ENCODE measurements at places on chromosomes 16 and 17.

- no peak for DNase-seq
Measured at GRCh38 chr16:2482249-2482648, 7.3 kb downstream of the TBC1D24 start.

DNA sequence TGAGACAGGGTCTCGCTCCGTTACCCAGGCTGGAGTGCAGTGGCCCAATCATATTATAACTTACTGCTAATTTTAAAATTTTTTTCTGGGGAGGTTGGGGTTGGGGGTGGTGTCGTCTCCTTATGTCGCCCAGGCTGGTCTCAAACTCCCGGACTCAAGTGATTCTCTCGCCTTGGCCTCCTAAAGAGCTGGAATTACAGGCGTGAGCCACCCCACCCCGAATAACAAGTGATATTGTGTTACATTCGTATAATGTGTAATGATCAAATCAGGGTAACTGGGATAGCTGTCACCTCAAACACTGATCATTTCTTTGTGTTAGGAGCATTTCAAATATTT is 16.2 kb upstream of the KPNA2 start:
- no peak for DNase-seq

DNA sequence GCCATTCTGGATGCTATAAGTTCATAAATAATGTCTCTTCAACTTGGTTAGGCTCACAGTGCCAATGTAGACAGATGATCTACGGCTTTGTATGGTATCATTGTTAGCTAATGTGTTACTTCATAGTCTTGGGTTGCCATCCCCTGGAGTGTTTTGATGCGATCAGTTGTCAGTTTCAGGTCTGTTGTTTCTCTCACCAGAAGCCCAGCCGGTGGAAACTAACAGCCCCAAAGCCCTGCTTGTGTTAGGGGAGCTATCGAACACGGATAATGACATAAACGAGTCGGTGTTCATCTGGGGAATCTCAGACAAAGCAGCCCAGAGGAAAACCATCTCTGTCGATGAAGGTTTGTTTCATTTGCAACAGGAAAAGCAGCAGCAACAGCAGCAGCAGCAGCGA is 107.4 kb upstream of the ANKFN1 start:
- DNase-seq = no peak

DNA sequence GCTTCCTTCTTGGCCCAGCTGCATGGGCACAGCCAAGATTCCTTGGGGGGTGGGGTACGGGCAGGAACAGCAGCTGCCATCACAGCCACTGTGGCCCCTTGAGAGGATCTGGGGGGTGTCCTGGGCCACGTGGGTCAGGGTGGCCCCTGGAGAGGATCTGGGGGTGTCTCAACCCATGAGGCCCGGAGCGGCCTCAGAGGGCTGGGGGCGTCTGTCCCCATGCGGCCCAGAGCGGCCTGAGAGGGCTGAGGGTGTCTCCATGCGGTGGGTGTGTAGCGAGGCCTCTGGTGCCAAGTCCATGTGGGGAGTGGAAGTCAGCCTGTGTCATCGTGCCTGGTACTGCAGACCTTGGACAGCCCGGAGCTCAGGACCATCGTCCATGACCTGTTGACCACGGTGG is 13.7 kb downstream of the TSC2 start:
- DNase-seq = no peak

DNA sequence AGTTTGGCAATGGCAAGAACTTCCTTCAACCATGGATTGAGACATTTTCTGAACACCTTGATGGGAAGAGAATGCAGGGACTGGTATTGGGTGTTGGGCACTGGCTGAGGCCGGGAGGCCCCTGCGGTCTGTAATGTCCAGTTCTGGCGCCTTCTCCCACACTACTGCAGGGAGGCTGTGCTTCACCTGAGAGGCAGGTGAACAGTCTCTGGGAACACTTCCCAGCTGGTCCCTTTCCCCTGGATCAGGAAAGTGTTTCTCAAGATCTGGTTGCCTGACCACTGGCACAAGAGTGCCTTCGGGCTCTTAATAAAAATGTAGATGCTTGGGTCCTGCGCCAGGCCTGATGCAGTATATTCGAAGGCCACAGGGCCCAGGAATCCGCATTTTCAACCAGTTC is 28.5 kb upstream of the NAT9 start:
- no peak for DNase-seq

GRCh38 chr17:17361867-17362539 is 58.8 kb downstream of the NT5M start:
- DNase-seq = no peak

DNA sequence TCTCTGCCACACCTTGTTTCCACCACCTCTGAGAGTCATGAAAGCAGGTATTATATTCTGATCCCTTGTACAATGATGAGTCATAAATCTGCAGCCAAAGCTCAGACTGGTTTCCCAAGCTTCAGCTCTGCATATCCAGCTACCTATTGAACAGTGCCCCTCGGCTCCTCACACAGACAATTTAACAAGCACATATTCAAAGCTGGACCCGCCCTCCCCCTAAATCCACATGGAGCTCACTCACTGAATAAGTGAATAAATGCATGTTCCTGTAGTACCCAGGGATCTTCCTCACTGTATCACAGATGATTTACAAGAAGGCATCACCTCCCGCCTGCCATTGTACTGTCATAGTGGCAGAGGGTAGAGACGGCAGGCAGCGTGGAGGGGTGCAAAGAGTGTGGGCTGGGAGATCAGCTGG is 516.4 kb downstream of the GRIN2A start:
- no peak for DNase-seq

- DNase-seq = no peak
Measured at GRCh38 chr17:74659889-74660288, 36.4 kb upstream of the CD300E start.

DNA sequence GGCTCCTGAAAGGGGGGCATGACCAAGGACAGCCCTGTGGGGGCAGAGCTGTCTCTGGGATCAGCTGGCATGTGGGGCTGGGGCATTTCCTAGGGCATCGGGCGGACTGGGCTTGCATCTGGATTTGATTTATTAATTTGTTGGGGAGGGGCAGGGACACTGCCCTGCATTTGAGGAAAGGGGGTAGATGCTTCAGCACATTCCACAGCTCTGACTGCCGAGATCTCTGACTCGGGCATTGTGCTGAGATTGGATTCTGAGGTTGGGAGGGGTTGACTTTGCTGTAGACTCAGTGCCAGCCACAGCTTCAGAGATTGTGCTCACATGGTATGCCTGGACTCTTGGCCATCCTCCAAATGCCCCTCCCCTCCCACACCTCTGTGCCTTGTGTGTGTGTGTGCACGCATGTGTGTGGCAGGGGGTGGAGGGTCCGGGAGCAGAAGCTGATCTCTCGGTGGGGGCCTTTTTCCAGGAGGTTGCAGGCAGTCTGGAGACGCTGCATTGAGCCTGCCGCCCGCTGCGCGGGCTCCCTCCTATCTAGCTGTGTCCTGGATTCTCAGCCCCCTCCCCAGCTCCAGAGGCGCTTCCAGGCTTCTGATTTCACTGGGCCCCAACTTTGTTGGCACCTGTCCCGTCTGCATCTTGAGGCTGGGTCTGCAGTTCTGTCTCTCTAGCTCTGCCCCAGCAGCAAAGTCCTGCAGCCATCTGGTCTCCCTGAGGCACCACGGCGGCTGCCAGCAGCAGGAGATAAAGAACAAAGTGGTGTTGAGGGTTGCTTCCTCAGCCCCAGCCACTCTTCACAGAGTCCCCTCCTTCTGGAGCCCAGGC is 14.9 kb downstream of the IGFBP4 start:
- no peak for DNase-seq

- no peak for DNase-seq
Measured at GRCh38 chr17:62805234-62805633, 2.9 kb downstream of the MARCHF10 start.

GRCh38 chr17:48310748-48311213 is 119.2 kb downstream of the SKAP1 start:
- DNase-seq = no peak

DNA sequence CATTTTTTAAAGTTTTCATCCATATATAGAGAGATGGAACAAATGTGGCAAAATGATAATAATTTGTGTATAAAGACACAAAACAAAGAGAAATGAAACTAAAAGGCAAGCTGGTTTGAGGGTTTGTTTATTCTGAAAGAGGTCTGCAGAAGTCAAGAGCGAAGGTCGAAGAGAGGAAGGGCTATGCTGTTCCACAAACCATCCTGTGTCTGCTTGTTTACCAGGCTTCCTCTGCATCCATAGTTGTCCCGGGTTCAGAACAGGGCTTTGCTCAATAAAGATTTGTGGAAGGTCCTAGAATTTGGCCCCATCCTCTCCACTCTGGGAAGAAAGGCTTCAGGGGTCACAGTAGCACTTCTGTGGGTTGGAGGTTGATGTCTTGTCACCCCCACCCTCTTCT is 2.4 kb upstream of the MARVELD3 start:
- DNase-seq = no peak

DNA sequence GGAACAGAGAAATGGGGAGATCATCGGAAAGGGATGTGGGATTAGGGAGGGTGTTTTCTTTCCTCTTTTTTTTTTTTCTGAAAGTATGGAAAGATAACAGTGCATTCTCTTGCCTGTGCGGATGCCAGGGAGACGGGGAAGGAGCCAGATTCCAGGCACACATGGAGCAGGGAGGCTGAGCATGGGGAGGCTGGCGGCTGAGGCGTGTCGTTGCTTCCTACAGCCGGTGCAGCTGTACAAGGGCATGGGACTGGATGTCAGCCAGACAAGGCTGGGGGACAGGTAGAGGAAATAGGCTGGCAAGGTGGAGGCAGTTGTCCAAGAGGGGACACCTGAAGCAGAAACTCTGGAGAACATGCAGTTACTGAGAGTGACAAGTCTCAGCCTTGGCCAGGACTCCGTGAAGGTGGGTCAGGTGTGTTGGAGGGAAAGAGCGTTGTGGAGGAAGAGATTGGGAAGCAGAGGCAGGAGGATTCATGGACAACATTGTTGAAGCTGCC is 16.6 kb upstream of the ADORA2B start:
- DNase-seq = no peak

DNA sequence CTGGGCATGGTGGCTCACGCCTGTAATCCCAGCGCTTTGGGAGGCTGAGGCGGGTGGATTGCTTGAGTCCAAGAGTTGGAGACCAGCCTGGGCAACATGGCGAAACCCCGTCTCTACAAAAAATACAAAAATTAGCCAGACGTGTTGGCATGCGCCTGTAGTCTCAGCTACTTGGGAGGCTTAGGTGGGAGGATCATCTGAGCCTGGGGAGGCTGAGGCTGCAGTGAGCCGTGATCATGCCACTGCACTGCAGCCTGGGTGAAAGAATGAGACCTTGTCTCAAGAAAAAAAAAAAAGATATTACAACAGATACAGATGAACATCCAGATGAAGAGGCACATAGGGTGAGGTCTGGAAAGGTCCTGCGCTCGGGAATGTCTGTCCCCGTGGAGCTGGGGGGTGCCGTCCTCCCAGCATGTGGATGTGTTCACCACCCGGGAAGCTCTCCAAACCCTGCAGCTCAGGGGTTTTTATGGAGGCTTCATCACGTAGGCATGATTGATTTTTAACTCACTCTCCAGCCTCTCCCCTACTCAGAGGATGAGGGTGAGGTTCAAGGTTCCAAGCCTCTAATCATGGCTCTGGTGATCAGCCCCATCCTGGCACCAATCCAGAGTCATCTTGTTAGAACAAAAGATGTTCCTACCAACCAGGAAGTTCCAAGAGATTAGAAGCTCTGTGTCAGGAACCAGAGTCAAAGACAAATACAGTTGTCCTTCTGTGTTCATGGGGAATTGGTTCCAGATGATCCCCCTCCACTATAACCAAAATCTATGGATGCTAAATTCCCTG is 85.0 kb upstream of the DNAJA2 start:
- DNase-seq = no peak

GRCh38 chr17:50687200-50688066 is 20.3 kb downstream of the ANKRD40 start:
- no peak for DNase-seq

DNA sequence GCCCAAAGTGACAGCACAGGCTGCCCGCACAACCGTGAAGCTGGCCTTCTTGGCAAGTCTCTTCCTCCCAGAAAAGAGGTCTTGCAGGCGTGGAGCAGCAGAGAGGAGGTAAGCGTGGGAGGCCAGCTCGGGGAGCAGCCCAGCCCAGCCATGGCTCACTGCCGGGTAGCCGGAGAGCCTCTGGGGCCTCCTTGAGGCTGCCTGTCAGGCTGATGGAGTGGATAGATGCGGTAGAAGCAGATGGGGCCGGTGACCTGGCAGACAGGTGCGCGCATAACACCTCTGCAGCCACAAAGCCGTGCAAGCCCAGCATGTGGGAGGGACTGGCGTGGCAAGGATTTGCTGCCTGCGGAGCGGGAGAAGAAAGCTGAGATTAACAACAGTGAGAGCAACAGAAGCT is 17.1 kb upstream of the DOK4 start:
- DNase-seq = no peak

GRCh38 chr17:17141860-17142552 is 64.1 kb downstream of the PLD6 start:
- no peak for DNase-seq

- DNase-seq = no peak
Measured at GRCh38 chr17:62741290-62741689, 66.8 kb downstream of the MARCHF10 start.

DNA sequence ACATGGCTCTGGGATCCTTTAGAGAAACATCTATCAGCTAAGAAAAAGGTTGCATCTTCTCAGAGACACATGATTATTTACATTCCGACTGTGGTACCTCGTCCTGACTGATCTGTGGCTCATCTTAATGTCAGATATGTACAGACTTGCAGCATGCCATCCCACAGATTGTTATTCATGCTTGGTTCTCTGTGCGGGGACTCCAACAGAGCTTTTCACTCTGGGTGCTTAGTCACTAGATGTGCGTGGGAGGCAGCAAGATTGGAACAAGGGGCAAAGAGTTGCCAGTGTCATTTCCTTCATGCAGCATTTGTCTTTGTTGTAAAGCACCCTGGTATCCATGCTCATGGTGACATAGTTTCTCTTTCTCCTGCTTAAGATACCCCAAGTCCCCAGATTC is 179.1 kb upstream of the CACNG5 start:
- DNase-seq = no peak

GRCh38 chr17:80605326-80606066 is 60.9 kb downstream of the RPTOR start:
- DNase-seq = no peak

Data from effector memory CD8-positive, alpha-beta T cell (primary cell).